ENCODE measurements at places on chromosomes 3 and 15. TPM values are rescaled to one million over a fixed set of nuclear protein-coding genes. Genes with fewer than 3 reads are reported as not detected.

DNA sequence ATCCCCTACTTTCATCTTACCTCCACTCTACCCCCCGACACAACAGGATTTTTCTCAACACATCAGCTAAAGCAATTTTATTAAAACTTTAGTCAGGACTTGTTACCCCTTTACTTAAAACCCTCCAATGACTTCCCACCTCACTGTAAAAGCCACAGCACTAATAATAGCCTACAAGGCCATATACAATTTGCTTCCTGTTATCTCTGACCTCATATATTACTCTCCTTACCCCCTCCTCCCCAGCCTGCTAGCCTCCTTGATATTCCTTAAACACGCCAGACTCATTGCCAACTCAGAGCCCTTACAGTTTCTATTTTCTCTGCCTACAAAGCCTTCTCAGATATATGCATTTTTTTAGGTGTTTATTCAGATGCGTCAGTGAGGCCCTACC is 54.4 kb downstream of the DCUN1D1 start:
- no peak overlapping the region for H3K4me3 ChIP-seq
- no peaks in the 10 kb centered on the region for H3K27me3 ChIP-seq
- H3K36me3 ChIP-seq, result peaks cover 34% of the 10 kb centered on the region
- no peak for ATAC-seq
- no peak overlapping the region for H3K27ac ChIP-seq

- no peaks in the 10 kb centered on the region for H3K36me3 ChIP-seq
- no peak for ATAC-seq
- H3K4me1 ChIP-seq, result peaks cover 4% of the 10 kb centered on the region
- no peak overlapping the region for H3K4me3 ChIP-seq
- peaks cover 6% of the 10 kb centered on the region for H3K27me3 ChIP-seq
These were observed 30.7 kb downstream of the CHST14 start for GRCh38 chr15:40501487-40501886.

GRCh38 chr15:34693053-34693744 is 61.6 kb downstream of the GJD2 start:
- no peak for ATAC-seq
- H3K27ac ChIP-seq, result no peak overlapping the region
- H3K4me3 ChIP-seq, result no peak overlapping the region
- peaks cover 16% of the 10 kb centered on the region for H3K27me3 ChIP-seq
- peaks cover 10% of the 10 kb centered on the region for H3K4me1 ChIP-seq
- no peaks in the 10 kb centered on the region for H3K36me3 ChIP-seq

The RPLP1 gene
- 1,985 TPM for total RNA-seq

GRCh38 chr3:155313300-155313699 is 19.8 kb upstream of the STRIT1 start:
- H3K4me1 ChIP-seq, result no peaks in the 10 kb centered on the region
- H3K27me3 ChIP-seq, result no peaks in the 10 kb centered on the region
- no peak overlapping the region for H3K4me3 ChIP-seq
- no peaks in the 10 kb centered on the region for H3K36me3 ChIP-seq

- peaks cover 50% of the 10 kb centered on the region for H3K4me1 ChIP-seq
- H3K4me3 ChIP-seq, result peak overlapping the region; percentile 83
- H3K27me3 ChIP-seq, result no peaks in the 10 kb centered on the region
- peak; percentile 95 for ATAC-seq
- H3K27ac ChIP-seq, result peak overlapping the region; percentile 87
- H3K36me3 ChIP-seq, result peaks cover 44% of the 10 kb centered on the region
These were observed 8.4 kb downstream of the NBEAL2 start for GRCh38 chr3:46987743-46988401.

The ZNF385D gene
- not detected for total RNA-seq

The ACOX2 gene
- total RNA-seq, result not detected

All from activated T-helper 17 cell treated with anti-CD3 and anti-CD28 coated beads, Interleukin-2, amount 50 U/mL, for 72 hours (primary cell).